Transverse colon (tissue), 4 donors: ENCODE measurements at places on chromosomes 6 and 20. TPM values are rescaled to one million over a fixed set of nuclear protein-coding genes. Genes with fewer than 3 reads are reported as not detected.

OGFR gene
- 137 TPM for total RNA-seq

ULBP2 gene
- total RNA-seq, result not detected

CAGE1 gene
- not detected for total RNA-seq

ADAM33 gene
- 150 TPM for total RNA-seq

VSX1 gene
- not detected for total RNA-seq

SALL4 gene
- total RNA-seq, result 0.14 TPM

MLIP gene
- 0.64 TPM for total RNA-seq

TREM2 gene
- total RNA-seq, result not detected

PNLDC1 gene
- not detected for total RNA-seq

PACRG gene
- total RNA-seq, result not detected

IL17F gene
- total RNA-seq, result not detected

BPIFB4 gene
- not detected for total RNA-seq
